ENCODE measurements at places on chromosomes 12 and 14. TPM values are rescaled to one million over a fixed set of nuclear protein-coding genes. Genes with fewer than 3 reads are reported as not detected.

GRCh38 chr12:46892034-46892705, 66.4 kb upstream of the SLC38A4 start:
- H3K4me3 ChIP-seq: no peak overlapping the region
- no peaks in the 10 kb centered on the region for H3K36me3 ChIP-seq
- DNase-seq: no peak
- no peaks in the 10 kb centered on the region for H3K27me3 ChIP-seq

DNA sequence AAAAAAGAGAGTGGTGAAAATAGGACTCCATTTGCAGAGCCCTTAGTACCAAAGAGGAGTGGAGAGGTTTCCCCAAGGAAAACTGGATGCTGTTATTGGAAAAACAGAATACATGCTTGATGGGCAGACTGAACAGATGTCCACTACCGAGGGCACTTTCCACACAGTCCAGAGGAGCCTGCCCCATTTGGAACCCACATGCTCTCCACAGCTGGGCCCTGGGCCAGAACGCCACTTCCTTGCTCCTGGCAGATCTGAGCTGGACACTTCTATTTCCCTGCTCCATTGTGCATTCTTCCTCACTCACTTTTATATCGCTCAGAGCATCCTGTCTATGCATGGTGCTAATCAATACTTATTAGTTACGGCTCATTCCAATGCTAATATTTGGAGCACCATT, 249.9 kb downstream of the SLC15A4 start:
- DNase-seq: no peak
- no peaks in the 10 kb centered on the region for H3K27me3 ChIP-seq
- H3K27ac ChIP-seq: no peak overlapping the region
- H3K4me3 ChIP-seq: no peak overlapping the region
- no peaks in the 10 kb centered on the region for H3K36me3 ChIP-seq
- H3K4me1 ChIP-seq: no peaks in the 10 kb centered on the region

- no peaks in the 10 kb centered on the region for H3K27me3 ChIP-seq
- H3K36me3 ChIP-seq: no peaks in the 10 kb centered on the region
- peak; percentile 40 for DNase-seq
Observed at GRCh38 chr12:59823567-59823966, 227.7 kb downstream of the SLC16A7 start.

DNA sequence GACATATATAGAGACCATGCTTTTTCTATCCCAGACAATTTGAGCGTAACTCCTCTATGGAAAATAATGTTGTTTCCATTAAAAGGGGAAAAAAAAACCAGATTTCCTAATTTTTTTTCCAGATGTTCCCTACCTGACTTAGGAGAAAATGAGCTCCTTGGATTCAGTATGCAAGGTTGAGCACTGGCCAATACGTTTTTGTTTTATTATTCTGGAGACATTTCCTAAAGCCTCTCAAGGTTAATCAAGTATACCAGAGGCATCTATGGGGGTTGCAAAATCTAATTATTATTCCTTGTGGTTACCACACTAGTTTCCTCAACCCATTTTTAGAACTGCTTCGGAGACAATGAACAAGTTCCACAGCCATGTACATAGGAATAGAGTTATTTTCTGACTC, 291.3 kb downstream of the SLC16A7 start:
- no peak overlapping the region for H3K27ac ChIP-seq
- no peaks in the 10 kb centered on the region for H3K27me3 ChIP-seq
- H3K4me3 ChIP-seq: no peak overlapping the region
- no peak for DNase-seq

- no peak overlapping the region for H3K27ac ChIP-seq
- peaks cover 10% of the 10 kb centered on the region for H3K27me3 ChIP-seq
- H3K4me1 ChIP-seq: peaks cover 3% of the 10 kb centered on the region
Observed at GRCh38 chr14:103328941-103329340, 5.1 kb upstream of the EIF5 start.

- no peaks in the 10 kb centered on the region for H3K4me1 ChIP-seq
- no peak for DNase-seq
- no peak overlapping the region for H3K4me3 ChIP-seq
- H3K27me3 ChIP-seq: no peaks in the 10 kb centered on the region
- H3K36me3 ChIP-seq: no peaks in the 10 kb centered on the region
Observed at GRCh38 chr12:33588725-33589405, 149.2 kb upstream of the SYT10 start.

The CIDEB gene
- under 0.01 TPM for total RNA-seq

The GLI1 gene
- total RNA-seq: 1.4 TPM

The EIF2B2 gene
- 69.4 TPM for total RNA-seq

- H3K36me3 ChIP-seq: no peaks in the 10 kb centered on the region
- no peak for DNase-seq
- H3K4me1 ChIP-seq: no peaks in the 10 kb centered on the region
- H3K4me3 ChIP-seq: no peak overlapping the region
Observed at GRCh38 chr12:63224396-63224795, 73.4 kb upstream of the AVPR1A start.

The GZMB gene
- not detected for total RNA-seq

GRCh38 chr12:20865873-20866272, 55.4 kb downstream of the SLCO1B3 start:
- H3K27me3 ChIP-seq: no peaks in the 10 kb centered on the region
- H3K4me3 ChIP-seq: no peak overlapping the region
- H3K27ac ChIP-seq: no peak overlapping the region

GRCh38 chr12:26940516-26941214, 2.4 kb downstream of the FGFR1OP2 start:
- no peak overlapping the region for H3K27ac ChIP-seq
- no peaks in the 10 kb centered on the region for H3K27me3 ChIP-seq
- peak; percentile 15 for DNase-seq
- no peak overlapping the region for H3K4me3 ChIP-seq
- peaks cover 2% of the 10 kb centered on the region for H3K4me1 ChIP-seq
- no peaks in the 10 kb centered on the region for H3K36me3 ChIP-seq

The EML5 gene
- 22.2 TPM for total RNA-seq

DNA sequence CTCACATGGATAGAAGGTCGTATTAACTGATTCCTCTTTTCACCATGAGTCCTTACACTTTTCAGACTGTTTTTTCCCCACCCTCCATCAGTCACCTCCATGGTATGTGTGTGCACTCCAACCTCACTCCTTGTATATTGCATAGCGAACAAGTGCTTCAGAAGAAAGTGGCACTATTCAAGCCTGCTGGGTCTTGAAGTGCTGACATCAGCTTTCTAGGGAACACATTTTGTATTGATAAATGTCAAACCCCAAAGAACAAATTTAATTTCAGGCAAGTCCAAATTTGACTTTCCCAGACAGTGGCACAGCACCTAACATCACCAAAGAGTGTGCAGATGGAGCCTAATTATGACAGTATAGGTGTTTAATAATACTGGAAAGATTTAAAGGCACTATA, 617.4 kb upstream of the STXBP6 start:
- H3K36me3 ChIP-seq: no peaks in the 10 kb centered on the region
- no peaks in the 10 kb centered on the region for H3K4me1 ChIP-seq
- H3K4me3 ChIP-seq: no peak overlapping the region
- H3K27ac ChIP-seq: no peak overlapping the region

DNA sequence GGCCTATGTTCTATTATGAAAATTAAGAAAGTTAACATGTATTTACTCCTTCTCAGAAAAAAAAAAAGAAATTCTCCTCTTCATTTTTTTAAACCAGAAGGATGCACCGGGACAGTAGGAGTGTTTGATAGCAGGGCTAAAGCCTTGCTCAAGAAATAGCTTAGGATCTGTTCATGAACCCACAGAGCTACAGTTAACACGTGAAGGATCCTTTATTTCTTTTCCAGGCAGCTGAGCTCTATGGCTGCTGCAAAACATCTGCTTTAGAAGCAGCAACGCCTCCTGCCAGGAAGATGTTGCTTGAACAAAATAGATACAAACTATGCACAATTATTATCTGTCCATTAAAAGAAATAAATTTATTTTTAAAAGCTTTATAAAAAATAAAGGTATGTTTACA, 254.8 kb downstream of the PRKD1 start:
- no peak for DNase-seq
- no peaks in the 10 kb centered on the region for H3K27me3 ChIP-seq
- no peak overlapping the region for H3K27ac ChIP-seq
- peaks cover 2% of the 10 kb centered on the region for H3K4me1 ChIP-seq

The NPAS3 gene
- not detected for total RNA-seq

The SLC38A4 gene
- total RNA-seq: 2.3 TPM

The CSRP2 gene
- total RNA-seq: 157 TPM

DNA sequence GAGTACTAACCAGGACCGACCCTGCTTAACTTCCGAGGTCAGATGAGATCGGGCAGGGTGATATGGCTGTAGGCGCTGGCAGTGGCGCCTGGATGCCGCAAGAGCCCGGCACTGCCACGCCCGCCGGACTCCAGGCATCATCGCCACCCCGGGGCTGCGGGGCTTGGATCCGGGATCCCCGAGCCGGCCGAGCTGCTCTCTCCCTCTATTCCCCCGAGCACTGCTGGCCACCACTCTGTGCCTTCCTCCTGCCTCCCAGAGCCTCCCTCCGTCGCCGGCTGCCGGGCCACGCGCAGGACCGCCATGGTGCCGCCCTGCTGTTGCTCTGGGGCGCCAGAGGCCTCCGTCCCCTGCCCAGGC, 153.2 kb upstream of the ALG10B start:
- no peak for DNase-seq
- no peaks in the 10 kb centered on the region for H3K36me3 ChIP-seq
- no peaks in the 10 kb centered on the region for H3K4me1 ChIP-seq
- no peak overlapping the region for H3K4me3 ChIP-seq
- H3K27me3 ChIP-seq: no peaks in the 10 kb centered on the region

DNA sequence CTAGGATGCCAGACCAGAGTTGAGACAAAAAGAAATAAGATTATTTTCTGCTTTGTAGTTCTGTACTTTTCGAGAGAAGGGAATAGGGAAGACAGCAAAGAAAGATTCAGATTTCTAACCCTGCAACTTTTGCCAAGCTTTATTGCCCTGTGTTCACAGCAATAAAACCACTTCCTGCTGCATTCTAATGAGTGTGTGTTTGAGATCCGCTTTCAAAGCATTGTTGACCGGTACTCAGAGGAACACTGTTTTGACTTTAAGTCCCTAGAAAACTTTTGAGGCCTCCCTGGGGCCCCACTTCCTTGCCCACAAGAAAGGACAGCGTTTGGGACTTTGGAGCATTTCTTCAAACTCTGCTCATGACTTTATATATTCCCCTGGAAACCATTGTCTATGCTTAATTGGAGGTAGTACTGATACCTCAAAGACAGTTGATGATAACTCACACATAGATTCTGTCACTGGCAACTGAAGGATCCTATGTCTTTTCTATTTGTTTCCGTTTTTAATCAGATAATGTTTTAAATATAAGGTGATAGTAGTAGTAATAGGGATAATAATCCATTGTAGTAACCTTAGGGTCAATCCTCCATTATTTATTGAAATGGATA, 1.3 kb downstream of the RNASE6 start:
- H3K4me3 ChIP-seq: no peak overlapping the region
- DNase-seq: no peak
- no peaks in the 10 kb centered on the region for H3K36me3 ChIP-seq
- no peak overlapping the region for H3K27ac ChIP-seq

The NR1H4 gene
- total RNA-seq: not detected

DNA sequence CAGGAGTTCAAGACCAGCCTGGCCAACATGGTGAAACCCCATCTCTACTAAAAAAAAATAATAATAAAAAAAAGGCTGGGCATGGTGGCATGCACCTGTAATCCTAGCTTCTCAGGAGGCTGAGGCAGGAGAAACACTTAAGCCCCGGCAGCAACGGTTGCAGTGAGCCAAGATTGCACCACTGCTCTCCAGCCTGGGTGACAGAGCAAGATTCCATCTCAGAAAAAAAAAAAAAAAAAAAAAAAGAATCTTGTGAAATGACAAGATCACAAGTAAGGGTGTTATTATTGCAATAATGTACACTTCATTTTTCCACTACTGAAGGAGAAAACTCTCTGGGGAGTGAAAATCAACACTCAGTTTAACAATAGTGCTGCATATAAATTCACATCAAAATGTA, 8.8 kb upstream of the PTGR2 start:
- H3K4me1 ChIP-seq: no peaks in the 10 kb centered on the region
- H3K27ac ChIP-seq: no peak overlapping the region
- no peak for DNase-seq
- no peaks in the 10 kb centered on the region for H3K36me3 ChIP-seq

The MTA1 gene
- 19.4 TPM for total RNA-seq

DNA sequence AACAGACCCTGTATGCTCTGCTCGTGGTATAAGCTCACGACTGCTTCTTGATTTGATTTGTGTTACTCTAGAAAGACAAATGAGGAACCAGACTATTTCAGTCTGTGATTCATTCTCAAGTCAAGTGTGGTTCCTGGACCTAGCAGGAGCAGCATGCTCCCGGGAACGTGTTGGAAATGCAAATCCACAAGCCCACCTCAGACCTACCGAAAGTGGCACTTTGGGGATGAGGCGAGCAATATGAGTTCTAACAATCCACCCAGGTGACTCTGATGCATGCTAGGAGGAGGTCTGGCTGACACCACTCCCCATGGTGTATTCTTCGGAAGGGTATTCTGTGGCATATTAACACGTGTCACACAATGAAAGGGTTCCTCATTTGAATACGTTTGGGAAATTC, 59.5 kb upstream of the TMX1 start:
- peaks cover 31% of the 10 kb centered on the region for H3K27me3 ChIP-seq
- no peak for DNase-seq
- no peaks in the 10 kb centered on the region for H3K36me3 ChIP-seq
- no peaks in the 10 kb centered on the region for H3K4me1 ChIP-seq
- H3K27ac ChIP-seq: no peak overlapping the region

- H3K4me3 ChIP-seq: no peak overlapping the region
- no peak for DNase-seq
- H3K36me3 ChIP-seq: no peaks in the 10 kb centered on the region
- H3K27me3 ChIP-seq: no peaks in the 10 kb centered on the region
- H3K27ac ChIP-seq: no peak overlapping the region
Observed at GRCh38 chr12:93165384-93165932, 212.3 kb upstream of the NUDT4 start.

The CFAP251 gene
- total RNA-seq: 9.4 TPM

The SMOC1 gene
- 0.90 TPM for total RNA-seq

GRCh38 chr12:14771651-14772137, 31.6 kb downstream of the WBP11 start:
- peaks cover under 1% of the 10 kb centered on the region for H3K4me1 ChIP-seq
- no peaks in the 10 kb centered on the region for H3K36me3 ChIP-seq
- 0 out of 2 replicates have a peak overlapping the region, but pooled peaks have one; percentile 16 for H3K27ac ChIP-seq
- H3K27me3 ChIP-seq: no peaks in the 10 kb centered on the region

DNA sequence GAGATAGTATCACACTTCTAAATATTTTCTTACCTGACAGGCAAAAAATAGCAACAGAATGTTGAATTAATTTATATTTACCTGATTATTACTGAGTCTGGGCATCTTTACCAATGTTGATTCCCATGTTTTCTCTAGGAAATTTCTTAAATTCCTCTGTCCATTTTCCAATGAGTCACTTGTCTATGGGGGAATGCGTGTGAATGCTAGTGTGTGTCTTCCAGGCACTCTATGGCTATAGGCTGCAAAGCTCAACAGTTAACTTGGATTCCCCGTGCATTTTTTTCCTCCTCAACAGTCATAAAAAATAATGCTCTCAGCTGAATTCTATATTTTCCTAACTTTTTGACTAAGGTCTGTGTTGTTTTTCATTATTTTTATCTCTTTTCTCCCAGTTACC, 1385.8 kb upstream of the FLRT2 start:
- no peaks in the 10 kb centered on the region for H3K4me1 ChIP-seq
- H3K4me3 ChIP-seq: no peak overlapping the region
- DNase-seq: peak; percentile 28
- no peak overlapping the region for H3K27ac ChIP-seq
- no peaks in the 10 kb centered on the region for H3K36me3 ChIP-seq

- no peaks in the 10 kb centered on the region for H3K36me3 ChIP-seq
- H3K27ac ChIP-seq: no peak overlapping the region
- no peak overlapping the region for H3K4me3 ChIP-seq
- no peaks in the 10 kb centered on the region for H3K4me1 ChIP-seq
Observed at GRCh38 chr14:66638689-66639088, 130.7 kb downstream of the GPHN start.

The CEBPE gene
- total RNA-seq: not detected

All from IMR-90 (cell line).